Hippocampal formation (tissue), 2 donors: ENCODE measurements at places on chromosomes 4 and X.
A peak's percentile ranks its signal among the peaks of the same experiment; 100 is the strongest.

GRCh38 chrX:73916931-73917667 lies 354.1 kb downstream of the CHIC1 start:
- DNase-seq: no peak

GRCh38 chrX:135437867-135438733 lies 16.4 kb downstream of the SMIM10L2A start:
- no peak for DNase-seq

- no peak for DNase-seq
Measured at GRCh38 chr4:118308306-118309030, 44.3 kb downstream of the PRSS12 start.

DNA sequence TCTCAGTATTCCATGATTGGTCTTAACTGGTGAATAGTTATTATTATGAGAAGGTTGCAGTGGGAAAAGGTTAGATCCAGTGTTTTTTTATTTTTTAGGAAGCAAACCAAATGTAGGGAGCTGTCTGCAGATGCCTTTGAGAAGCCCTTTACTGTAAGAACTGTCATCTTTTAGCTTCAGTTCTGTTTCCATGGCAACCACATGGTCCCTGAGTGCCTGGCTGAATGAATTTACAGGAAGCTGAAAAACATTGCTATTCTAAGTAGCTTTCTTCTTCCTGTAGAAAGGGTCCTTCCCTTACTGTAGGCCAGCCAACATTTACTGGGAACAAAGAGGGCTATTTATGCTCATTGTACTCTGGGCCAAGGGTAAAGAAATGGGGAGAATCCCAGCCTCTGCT lies 103.3 kb downstream of the DCLK2 start:
- peak; percentile 34 for DNase-seq

GRCh38 chr4:140944572-140944971 lies 188.4 kb upstream of the TBC1D9 start:
- DNase-seq: no peak

GRCh38 chr4:84171871-84172270 lies 327.2 kb downstream of the NKX6-1 start:
- no peak for DNase-seq

DNA sequence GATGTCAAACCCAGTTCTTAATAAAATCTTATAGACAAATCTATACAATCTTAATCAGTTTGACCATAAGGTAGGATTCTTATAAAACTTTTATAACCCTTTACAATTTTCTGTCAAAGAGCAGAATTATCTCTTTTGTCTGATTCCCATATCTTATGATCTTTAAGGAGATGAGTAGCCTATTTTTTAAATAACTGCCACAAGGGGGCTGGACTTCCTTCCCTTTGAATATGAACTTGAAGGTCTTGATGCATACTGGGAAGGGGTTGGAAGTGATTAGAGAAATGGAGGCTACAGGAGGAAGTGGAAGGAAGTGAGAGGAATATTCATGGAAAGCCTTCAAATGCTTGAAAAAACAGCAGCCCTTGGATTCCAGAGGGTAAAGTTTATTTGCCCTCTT lies 111.1 kb downstream of the APOOL start:
- DNase-seq: no peak

DNA sequence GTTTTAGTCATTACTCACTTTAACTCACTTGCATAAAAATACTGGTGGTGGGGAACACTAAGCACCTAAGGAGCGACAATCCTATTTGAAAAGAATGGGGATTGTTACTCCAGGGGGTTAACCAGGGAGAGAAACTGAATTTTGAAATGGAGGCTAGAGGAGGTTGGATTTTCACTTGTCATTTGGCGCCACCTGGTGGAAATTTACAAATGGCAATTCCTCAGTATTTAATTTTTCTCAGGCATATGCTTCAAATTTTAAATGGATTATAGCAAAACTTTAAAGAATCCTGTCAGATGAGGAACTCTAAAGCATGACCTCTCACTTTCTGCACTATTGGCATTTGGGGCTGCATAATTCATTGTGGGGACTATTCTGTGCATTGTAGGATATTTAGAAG lies 2.7 kb upstream of the GEMIN8 start:
- DNase-seq: no peak

DNA sequence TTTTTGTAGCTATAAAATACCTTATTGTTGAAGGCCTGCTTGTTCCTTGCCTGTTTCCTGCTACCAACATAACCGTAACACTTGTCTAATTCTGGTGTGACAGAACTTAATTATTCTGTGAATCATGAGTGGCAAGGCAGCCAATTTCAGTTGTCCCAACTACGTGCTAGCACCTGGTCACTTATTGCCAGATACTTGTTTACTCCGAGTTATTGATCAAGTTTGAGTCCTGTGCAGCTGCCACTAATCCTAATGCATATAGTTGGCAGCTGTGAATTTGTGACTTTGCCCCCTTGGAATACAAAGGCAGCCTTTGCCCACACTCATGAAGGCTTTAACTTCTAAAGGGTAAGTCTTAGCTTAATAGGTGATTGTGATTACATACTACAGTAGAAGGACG lies 7.8 kb upstream of the RNF128 start:
- no peak for DNase-seq

DNA sequence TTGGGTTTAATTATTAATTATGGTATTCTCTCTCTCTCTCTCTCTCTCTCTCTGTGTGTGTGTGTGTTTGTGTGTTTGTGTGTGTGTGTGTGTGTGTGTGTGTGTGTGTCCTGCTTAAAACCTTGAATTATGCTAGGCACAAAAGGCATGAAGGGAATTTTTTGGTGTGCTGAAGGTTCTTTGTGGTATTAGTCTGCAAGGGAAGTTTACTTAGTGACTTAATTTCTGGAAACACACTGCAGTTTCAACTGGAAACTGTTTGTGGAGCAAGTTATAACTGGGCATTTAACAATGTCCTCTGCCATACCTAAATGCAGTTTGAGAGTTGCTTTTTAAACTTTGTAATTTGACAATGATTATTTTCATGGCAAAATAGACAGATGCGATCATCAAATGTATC lies 111.7 kb downstream of the FRMPD4 start:
- no peak for DNase-seq

DNA sequence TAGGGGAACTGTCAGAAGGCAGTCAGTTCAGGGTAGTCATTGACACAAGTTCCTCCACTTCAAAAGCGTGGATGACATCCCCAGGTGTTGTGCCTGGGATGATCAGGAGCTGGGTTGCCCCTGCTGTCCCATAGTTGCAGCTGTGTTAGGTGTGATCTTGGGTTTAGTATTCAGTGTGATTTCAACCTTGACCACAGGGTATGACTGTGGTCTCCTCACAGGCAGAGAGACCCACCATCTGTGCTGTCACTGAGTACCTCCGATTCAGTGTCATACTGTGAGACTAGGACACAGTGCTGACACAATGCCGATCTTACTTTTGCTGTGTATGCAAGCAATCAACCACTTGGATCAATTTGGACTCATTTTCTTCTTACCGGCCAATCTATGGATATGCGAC lies 25.2 kb downstream of the FOXR2 start:
- DNase-seq: no peak

DNA sequence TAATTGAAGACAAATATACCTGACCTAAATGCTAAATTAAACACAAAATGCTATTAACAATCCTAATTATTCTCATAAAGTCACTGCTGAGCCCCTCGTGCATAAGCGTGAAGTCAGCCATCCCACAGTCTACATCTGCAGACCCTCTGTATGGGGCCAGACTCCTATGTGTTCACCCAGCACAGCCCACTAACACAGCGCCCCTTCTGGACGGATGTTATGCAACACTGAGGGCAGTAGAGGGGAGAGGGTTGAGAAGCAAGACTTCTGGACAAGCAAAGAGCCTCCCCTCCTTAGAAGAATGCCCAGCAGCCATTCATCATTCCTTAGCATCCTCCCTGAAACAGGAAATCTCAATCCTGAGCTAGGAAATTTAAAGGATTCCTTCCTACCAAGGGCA lies 7.9 kb downstream of the TRPC3 start:
- no peak for DNase-seq

DNA sequence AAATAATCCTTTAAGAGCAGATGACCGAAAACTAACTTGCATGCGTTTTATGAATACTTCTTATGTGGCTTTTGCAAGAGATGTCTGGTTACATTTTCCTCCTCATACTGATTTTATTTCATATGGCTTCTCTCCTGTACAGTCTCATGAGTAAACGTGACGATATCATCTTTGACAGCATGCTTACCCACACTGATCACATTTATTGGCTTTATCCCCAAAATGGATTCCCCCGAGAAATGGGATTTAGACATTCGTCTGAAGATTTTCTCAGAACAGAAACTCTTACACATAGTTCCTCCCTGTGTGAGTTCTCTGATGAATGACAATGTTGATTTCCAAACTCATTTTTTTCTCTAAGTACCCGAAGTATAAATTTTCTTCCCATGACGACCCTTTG lies 939.7 kb upstream of the LCORL start:
- DNase-seq: no peak

DNA sequence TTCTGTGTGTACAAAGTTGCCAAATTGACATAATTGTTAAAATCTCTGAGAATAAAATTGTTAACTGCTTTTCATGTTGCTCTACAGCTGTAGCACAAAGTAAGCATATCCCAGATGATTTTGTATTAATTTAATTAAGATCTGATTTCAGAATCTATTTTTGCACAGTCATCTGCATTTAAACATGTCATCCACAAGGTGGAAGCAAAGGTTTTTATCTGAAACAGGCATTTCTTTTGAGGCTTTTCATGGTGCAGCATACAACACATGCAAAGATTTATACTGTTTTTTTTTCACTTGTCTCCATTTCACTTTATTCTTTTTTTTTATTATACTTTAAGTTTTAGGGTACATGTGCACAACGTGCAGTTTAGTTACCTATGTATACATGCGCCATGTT lies 51.2 kb downstream of the GC start:
- DNase-seq: no peak

DNA sequence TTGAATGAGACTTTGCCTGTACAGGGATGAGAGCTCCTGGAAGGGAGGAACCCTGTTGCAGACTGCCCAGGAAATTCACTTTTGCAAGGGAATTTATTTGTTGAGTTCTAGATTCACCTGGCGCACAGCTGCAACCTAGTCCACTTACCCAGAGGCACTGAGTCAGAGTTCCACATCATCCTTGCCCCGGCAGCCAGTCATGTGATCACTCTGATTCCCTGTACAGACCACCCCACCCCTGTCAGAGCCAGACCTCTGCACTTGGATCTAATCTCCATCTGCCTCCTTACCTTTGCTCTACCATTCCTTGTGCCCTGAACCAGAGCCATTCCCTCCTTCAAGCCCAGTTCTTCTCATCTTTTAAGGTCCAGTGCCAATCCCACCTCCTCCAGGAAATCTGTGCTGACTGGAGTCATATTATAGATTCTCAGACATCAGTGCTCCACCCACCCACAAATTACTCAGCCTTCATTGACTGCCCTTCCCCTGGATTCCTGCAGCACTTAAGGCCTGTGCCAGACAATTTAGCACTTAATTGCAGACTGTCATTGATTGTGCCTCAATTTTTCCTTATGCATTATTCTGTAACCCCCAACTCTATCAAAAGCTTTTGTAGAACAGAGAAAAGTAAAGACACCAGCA lies 84.1 kb upstream of the MAGEA4 start:
- no peak for DNase-seq

DNA sequence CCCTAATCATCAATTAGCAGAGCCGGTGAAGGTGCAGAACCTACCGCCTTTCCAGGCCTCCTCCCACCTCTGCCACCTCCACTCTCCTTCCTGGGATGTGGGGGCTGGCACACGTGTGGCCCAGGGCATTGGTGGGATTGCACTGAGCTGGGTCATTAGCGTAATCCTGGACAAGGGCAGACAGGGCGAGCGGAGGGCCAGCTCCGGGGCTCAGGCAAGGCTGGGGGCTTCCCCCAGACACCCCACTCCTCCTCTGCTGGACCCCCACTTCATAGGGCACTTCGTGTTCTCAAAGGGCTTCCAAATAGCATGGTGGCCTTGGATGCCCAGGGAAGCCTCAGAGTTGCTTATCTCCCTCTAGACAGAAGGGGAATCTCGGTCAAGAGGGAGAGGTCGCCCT lies 3.3 kb upstream of the OPN1LW start:
- DNase-seq: no peak

- DNase-seq: no peak
Measured at GRCh38 chrX:17488036-17488435, 113.0 kb downstream of the NHS start.

- no peak for DNase-seq
Measured at GRCh38 chr4:185016101-185016940, 2.0 kb upstream of the HELT start.

- no peak for DNase-seq
Measured at GRCh38 chr4:138562544-138562991, 320.4 kb upstream of the SLC7A11 start.

DNA sequence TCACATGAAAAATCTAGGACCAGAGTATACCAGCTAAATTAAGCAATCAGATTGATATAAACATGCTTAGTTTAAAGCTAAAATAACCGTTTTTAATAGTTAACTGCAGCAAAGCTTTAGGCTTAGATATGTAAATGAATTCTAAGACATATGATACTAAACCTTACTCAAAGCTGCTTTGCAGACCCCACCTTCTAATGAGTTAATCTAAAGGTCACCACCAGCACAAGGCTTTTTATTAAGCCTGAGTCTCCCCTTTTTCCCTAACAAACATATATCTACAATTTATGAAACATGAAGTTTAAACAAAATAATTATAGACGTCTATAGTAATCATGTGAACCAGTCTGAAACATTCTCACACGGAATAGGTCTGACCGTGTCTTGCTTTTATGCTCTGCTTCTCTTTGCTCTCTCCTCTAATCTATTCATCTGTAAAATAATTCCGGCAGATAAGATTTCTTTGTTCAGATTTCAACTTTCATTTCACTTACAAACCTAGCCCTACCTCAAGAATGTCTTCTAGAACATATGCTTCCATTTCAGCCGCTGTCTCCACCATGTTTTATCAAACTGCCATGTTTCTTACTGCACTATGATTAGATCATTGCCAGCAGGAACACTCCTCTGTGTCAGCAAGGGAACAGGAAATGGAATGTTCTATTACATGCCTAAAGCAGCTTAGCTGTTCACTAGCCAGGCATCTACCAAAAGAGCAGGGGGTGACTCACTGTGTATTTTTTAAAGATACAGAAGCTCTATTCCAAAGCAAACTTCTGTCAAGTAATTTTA lies 35.9 kb downstream of the ANKRD17 start:
- DNase-seq: peak; percentile 97

GRCh38 chr4:5524446-5525299 lies 183.7 kb downstream of the EVC2 start:
- no peak for DNase-seq

DNA sequence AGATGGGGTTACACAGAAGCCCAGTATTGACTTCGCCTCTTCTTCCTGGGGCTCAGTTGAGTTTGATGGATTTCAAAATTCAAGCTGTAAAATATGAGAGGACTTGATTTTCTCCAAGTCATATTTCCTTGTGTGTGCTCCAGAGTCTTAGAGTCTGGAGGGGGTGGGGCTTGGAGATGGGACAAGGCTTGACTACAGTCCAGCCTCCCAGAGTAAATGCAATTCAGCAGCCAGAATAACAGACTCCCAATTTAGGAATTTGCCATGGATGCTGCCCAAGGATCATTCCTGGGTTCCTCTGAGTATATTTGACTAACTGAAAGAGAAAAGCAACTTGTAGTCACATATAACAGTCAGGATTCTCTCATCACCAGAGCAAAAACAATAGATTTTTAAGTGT lies 53.7 kb upstream of the RBPJ start:
- DNase-seq: no peak

- DNase-seq: no peak
Measured at GRCh38 chrX:107452581-107452980, 3.1 kb downstream of the FRMPD3 start.
